ENCODE measurements at places on chromosomes 2 and 18.

DNA sequence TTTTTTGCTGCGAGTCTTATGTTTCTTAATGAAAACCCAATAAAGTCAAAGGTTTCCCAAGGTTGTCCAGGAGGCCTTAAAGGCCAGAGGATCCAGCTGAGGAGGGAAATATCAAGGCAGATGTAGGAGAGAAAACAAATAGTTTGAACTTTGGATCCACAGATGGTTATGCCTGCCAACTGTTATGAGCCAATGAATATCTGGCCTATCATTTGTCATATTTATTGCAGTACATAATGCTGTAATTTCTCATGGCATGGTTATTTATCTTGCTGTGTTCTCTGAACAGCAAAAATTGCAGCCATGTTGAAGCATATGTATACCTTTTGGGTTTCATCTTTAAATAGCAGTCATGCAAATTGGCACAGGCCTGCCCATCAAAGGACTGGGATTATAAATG lies 38.2 kb upstream of the CAVIN2 start:
- DNase-seq = no peak

- no peak for DNase-seq
Measured at GRCh38 chr2:36407413-36407812, 51.8 kb downstream of the CRIM1 start.

DNA sequence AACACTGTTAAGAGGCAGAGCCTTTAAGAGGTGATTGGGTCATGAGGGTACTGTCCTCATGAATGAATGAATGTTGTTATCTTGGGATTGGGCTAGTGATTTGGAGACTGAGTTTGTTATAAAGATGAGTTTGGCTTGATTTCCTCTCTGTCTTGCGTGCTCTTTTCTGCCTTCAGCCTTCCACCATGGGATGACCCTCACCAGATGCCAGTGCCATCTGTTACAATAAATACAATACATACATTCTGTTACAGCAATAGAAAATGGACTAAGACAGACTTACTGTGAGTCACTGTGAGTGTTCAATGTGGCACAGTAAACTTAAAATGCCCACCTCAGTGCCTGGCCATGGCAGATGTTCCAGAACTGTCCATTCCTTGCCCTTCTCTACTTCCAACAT lies 95.0 kb upstream of the ZFP36L2 start:
- DNase-seq = no peak

GRCh38 chr2:58508006-58508405 lies 266.9 kb upstream of the FANCL start:
- DNase-seq = no peak

- DNase-seq = no peak
Measured at GRCh38 chr2:221551864-221552263, 20.2 kb downstream of the EPHA4 start.

- DNase-seq = no peak
Measured at GRCh38 chr18:22267697-22268096, 98.3 kb downstream of the GATA6 start.

GRCh38 chr2:174901075-174901474 lies 104.1 kb downstream of the CHN1 start:
- DNase-seq = no peak

- no peak for DNase-seq
Measured at GRCh38 chr2:60515721-60516226, 37.7 kb downstream of the BCL11A start.

DNA sequence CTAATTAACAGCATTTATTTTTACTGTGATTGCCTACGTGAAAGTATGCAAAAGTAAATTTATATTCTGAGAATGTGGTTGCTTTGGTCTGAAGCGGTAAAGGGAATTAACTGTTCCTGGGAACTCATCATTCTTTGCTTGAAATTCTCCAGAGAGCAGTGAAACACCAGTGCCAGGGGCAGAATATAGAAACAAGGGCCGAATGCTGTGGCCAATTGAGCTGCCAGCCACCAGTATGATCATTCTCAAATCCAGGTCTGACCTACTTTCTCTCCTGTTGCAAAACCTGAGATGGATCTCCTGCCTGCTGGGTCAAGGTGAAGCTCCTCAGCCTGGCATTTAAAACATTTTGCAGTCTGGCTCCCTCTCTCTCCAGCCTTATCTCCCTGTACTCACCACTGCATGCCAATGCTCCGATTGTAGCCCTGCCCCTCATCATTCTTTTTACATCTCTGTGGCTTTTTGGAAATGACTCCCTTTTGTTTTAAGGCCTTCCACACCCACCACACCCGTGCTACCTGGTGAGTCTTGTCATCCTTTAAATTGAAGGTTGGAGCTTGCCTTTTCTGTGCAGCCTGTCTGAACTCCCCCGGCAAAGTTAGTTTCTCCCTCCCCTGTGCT lies 94.5 kb upstream of the TMEM178A start:
- no peak for DNase-seq

GRCh38 chr2:235495373-235496238 lies 1.8 kb downstream of the AGAP1 start:
- DNase-seq = no peak

GRCh38 chr2:188845692-188846091 lies 128.5 kb upstream of the COL3A1 start:
- no peak for DNase-seq

GRCh38 chr2:197179744-197180498 lies 130.7 kb downstream of the ANKRD44 start:
- no peak for DNase-seq

GRCh38 chr18:3451183-3451988 lies 1.4 kb downstream of the TGIF1 start:
- DNase-seq = peak; percentile 94

DNA sequence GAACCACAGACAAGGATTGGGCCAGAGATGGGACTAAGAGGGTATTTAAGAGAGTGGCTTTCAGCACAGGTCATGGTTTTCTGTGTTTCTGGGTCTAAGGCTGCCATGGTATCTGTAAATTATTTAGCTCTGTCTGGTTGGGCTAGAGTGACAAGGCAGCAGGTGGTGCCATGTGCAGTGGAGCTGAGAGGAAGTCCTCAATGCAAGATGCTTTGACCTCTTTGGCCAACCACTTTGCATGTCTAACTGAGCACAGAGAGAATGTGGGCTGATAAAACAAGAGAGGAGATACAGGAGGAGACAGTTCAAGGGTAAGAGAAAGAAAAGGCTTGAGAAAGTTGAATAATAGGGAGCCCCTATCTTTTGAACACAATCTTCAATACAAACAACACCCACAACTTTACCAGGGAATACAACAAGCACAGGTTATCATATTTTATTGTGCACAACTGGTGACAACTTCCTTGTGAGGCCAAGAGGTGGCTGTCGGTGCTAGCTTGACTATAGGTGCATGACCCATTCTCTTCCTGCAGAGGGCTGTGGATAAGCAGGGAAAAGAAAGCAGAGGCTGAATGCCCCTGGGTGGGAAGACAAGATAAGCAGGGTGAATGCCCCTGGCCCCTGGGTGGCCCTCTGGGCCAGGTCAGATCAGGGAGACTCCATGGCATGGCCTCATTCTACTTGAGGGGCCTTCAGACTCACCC lies 12.3 kb downstream of the FLACC1 start:
- DNase-seq = no peak

GRCh38 chr2:43408407-43409160 lies 182.2 kb upstream of the ZFP36L2 start:
- no peak for DNase-seq

DNA sequence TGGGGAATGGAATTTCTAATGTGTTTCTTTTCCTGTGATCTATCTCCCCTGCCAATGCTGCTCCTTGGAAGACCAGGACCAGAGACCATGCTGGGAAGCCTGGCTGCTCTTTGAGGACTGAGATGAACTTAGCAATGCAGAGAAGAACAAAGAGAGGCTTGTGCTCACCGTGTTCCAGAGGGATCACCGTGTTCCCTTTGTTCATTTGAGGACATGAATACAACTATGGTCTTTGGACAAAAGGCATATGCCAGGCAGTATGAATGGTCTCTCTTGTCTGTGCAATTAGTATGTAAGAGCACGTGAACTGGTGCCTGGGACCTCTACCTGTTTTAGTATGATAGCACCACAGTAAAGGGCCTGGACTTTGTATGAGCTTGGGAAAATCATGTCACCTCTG lies 139.9 kb downstream of the TDRD15 start:
- no peak for DNase-seq

DNA sequence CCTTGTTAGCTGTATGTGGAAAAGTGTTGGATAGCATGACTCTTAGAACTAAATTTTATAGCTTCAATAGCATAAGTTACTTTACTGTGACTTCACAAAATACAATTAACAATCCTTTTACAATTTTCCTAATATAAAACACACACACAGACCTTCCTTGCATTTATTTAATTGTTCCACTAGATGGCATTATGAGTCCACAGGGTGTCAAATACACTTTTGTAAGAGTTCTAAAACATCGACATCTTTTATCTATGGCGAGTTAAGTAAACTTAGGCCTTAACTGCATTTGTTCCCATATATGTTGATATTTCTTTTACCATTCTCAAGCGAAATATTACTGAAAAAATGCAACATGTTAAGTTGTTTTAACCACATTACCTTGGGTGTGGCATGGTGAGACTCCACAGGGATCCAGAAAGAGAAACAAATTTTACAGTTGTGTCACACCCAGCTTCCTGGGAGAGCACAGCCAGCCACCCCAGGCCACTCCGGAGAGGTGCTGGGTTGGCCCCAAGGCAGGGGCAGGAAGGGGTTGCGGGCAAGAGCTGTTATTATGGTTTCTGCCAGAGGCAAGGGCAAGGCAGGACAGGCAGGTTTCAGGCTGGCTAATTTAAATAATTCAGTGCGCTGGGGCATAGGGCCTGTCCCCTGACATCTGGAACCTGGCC lies 312.4 kb upstream of the MC4R start:
- peak; percentile 2 for DNase-seq

DNA sequence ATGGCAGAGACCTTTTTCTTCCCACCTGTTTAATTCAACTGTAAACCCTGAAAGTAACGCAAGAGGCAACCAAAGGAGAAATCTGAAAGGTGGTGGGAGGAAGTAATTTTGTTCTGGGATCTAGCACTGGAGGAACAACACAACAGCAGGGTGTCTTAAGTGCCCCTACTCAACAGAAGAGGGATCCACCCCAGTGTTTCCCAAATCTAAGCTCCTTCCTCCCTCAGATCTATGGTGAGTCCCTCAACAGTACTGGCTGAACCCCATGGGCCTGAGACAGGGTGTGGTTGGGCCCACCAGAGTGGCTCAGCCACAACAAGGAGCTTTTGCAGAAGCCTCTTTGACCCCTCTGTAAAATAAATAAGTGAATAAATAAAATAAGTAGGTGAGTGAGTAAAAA lies 790.3 kb downstream of the ERBB4 start:
- DNase-seq = no peak

- no peak for DNase-seq
Measured at GRCh38 chr2:17757321-17757720, 3.4 kb downstream of the GEN1 start.

DNA sequence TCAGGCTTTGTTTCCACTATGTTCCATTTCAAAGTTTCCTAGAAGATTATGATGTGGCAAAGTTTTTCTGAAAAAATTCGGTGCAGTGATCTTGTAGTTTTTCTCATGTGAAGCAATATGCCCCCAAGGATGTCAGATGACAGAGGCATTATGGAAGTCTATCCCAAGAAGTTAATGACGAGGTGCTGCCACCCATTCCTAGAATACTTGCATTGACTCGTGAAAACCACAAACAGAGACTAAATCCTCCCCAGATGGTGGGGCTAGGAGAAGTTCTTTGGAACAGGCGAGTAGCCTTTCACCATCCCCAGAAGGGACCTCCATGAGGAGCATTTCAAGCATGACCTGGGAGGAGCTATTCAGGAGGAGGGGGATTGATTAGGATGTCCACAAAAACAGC lies 40.2 kb upstream of the COPS8 start:
- DNase-seq = no peak

DNA sequence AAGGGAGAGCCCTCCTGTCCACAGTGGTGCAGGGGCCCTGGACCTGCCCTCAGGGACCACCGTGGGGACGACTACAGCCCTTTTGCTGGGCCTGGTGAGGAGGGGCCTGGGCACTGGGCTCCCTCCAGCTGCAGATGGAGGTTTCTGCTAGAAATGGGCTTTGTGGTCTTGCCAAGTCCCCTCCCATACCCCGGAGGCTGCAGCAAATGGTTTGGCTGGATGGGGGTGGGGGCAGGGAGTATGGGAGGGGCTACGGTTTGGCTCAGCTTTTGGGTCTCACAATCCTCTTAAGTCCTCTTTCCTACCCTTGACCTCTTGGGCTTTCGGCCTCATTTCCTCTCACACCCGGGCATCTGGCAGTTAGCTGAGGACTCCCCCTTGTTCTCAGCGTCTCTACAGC lies 21.7 kb downstream of the TET3 start:
- DNase-seq = peak; percentile 91

- no peak for DNase-seq
Measured at GRCh38 chr2:23706613-23707078, 220.3 kb downstream of the ATAD2B start.

DNA sequence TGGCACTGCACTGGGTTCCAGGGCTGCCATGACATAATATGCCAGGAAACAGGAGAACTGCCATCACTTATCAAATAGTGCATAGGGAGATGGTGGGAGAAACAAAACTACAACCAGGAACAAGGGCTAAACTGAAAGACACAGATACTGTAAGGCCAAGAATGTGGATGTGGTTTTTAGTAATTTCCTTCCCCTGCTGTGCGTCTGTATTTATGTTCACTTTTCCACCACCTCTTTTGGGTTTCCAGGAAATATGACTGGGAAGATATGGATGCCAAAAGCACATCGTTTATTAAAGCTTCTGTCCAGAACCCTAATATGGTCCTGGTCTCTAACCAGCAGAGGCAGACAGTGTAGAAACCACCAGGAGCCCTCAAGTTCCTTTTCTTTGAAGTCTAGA lies 759.7 kb upstream of the FANCL start:
- DNase-seq = no peak

- no peak for DNase-seq
Measured at GRCh38 chr18:36128530-36128870, 640 bp downstream of the SLC39A6 start.

DNA sequence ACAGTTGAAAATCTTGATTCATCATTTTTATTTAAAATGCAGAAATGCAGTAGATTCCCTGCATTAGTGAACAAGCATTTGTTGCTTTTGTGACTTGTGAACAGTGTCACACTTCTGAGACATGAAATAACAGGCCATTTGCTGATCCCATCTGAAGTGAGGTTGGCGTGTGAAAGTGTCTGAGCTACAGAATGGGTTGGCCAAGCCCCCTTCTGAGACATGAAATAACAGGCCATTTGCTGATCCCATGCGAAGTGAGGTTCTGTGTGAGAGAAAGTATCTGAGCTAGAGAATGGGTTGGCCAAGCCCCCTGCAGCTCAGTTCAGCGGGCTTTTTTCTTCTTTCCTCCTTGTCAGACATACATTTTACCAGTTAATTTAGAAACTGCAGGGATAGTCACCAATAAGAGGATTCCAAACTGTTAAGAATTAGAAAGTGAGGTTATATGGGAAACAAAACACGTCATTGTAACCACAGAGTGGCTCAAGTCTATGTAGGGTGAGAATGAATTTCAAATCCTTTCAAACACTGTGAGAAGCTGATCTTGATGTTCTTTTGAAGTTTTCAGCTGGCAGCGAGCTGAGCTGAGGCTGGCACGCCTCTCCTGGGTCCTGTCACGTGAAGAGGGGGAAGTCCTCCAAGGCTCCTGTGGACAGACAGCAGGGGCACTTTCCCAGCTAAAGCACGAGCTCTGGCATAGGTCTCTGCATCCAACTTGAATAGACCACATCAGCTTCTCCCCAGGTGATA lies 339.2 kb upstream of the SALL3 start:
- no peak for DNase-seq

GRCh38 chr18:25921677-25922421 lies 168.6 kb downstream of the SS18 start:
- no peak for DNase-seq

GRCh38 chr2:131145040-131145439 lies 39.9 kb downstream of the PLEKHB2 start:
- no peak for DNase-seq

Measured in right lung (tissue), 10 donors.